ENCODE measurements at places on chromosomes 3 and 15. TPM values are rescaled to one million over a fixed set of nuclear protein-coding genes. Genes with fewer than 3 reads are reported as not detected.

DNA sequence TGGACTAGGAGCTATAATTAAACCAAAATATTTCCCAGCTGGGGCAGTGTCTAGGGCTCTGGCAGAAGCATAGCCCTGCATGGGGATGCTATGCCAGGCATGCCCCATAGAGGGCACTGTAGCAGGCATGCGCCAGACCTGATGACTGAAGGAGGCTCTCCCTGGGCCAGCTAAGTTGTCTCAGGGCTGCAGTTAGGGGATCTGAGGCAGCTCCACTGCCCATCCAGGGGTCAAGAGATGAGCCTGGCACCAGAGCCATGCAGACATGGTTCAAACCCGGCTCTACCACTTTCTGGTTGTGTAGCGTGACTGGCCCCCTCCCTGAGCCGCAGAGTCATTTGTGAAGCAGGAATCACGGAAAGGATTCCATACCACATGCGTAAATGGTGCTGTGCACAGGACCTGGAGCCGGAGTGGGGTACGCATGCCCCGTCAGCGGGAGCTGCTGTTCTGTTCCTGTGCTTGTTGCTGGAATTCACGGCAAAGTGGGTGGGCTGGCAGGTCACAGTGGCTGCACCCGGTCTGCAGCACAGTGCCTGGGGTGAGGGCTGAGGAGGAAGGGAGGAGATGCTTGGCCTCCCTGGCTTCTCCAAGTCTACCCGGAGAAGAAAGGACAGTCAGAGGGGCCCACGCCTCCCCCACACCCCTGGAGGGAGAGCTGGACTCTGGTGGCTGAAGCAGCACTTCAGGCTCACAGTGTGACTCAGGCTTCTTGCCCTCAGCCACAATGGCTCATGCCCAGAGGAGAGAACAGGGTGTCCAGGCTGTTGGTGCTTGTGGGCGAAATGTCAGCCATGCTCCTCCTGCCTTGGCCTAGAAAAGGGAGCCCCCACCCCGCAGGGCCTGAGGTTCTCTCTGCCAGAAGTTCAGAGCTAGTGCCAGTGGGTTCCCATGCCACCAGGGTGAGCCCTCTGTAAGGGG lies 43.1 kb downstream of the DNASE1L3 start:
- DNase-seq, result peak; percentile 87

DNA sequence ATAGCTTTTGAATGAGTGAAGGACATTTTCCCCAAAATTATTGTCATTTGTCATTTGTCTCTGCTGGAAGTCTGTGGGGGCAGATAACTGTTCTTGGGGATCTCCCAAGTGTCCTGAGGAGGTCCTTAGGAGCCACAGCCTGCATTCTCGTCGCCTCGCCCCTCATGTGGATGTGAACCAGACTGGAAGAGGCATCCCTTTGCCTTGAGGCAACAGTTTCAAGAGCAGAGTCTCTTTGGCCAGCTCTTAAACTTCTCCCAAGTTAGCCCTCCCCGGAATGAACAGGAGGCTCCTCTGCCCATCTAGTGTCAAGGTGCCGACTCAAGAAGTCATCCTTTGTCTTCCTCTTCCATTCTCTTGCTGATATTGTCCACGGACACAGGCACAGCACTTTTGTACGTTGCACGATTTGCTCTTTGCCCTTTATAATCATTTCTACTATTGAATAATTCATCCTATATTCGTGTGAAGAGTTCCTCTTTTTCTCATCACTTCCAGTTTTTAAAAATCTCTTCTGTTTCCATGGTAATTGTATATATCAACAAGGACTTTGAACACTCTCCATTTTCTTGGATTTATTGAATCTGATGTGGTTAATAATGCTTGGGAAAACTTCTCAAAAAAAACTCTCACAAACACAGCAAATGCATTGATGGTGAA lies 40.8 kb upstream of the CD47 start:
- no peak for DNase-seq

GRCh38 chr3:177131927-177132636 lies 65.2 kb downstream of the TBL1XR1 start:
- no peak for DNase-seq

DNA sequence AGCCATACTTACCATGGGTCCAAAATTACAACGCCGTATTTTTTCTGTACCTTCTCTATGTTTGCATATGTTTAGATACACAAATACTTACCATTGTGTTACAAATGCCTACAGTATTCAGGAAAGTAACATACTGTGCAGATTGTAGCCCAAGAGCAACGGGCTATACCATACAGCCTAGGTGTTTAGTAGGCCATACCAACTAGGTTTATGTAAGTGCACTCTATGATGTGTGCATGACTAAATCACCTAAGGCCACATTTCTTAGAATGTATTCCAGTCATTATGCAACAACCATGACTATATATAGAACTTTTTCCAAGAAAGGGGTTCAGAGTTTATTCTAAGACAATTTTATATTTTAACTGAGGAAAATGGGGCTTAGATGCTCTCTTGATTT lies 411.7 kb downstream of the MAGI1 start:
- no peak for DNase-seq

GRCh38 chr3:111568911-111569310 lies 26.2 kb downstream of the ZBED2 start:
- DNase-seq, result no peak

GRCh38 chr3:31235062-31235700 lies 297.5 kb upstream of the STT3B start:
- no peak for DNase-seq

GRCh38 chr3:167729591-167729990 lies 5.1 kb downstream of the PDCD10 start:
- no peak for DNase-seq

DNA sequence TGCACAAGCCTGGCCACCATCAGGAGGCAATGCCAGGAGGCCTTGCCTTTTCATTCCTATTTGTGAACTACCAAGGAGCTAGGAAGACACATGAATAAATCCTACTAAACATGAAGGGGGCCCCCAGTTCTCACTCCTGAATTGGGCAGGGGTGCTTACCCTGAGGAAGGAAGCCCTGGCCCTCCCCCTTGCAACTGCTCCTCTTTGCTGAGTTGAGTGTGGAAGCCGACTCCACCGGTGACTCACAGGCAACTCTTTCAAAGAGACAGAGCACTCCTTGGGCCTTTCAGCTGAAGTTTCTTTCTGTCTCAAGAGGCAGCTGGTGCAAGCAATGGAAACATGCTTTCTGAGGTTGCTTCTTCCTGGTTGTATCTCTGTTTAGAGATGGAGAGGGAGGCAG lies 1.7 kb downstream of the GABRG3 start:
- DNase-seq, result no peak

DNA sequence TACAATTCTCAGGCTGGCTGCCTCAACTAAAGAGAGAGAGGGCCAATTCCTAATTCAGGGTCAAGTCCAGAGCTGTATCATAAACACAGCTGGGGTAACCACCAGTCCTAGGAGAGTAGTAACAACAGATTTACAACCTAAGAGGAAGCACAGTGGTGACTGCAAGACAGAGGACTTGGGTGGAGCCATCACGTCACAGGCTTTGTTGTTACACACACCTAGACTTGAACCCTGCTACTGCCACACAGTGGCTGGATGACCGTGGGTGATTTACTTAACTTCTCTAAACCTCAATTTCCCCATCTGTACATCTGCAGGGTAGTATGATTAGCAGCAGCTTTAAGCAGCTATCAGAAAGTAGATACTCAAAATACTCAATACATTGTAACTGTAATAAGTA lies 78.6 kb downstream of the MYLK start:
- DNase-seq, result no peak

- no peak for DNase-seq
Measured at GRCh38 chr15:66798426-66799061, 96.5 kb downstream of the SMAD6 start.

- DNase-seq, result no peak
Measured at GRCh38 chr3:117563063-117563462, 853.5 kb downstream of the TUSC7 start.

- DNase-seq, result no peak
Measured at GRCh38 chr3:74751775-74752174, 137.3 kb upstream of the CNTN3 start.

DNA sequence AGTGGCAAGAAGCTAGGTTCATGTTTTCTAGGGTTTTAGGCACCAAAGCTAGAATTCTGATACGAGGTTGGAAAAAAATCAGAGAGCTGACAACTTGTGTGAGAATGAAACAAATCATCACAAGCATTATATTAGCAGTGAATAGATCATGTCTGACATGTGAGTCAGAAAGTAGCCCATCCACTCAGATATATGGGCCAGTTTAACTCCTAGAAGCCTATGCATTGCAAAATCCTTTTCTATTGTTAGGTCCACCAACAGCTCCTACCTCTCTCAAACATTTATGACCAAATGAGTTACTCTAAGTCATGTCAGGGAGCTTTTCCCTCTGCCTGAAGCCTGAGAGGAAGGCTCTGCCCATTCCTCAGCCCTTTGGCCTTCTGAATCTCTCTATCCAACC lies 44.0 kb downstream of the KBTBD12 start:
- no peak for DNase-seq

- no peak for DNase-seq
Measured at GRCh38 chr3:114418724-114419543, 125.1 kb downstream of the TIGIT start.

DNA sequence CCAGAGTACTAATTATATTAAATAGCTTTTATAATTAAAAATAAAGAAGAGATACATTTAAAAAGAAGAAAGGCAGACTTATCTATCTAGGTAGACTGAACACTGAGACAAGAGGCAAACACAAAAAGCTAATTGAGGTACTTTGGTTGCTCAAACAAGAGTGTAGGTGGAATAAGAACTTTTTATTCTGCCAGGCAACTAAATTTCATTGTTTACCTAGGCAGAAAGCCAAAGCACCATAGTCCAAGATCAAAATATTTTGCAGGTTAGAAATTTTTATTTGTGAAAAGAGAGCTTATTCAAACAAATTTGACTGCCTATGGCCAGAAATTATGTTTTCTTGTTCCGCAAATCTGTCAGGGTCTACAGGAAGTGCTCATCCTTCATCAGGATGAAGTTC lies 499.6 kb upstream of the GBE1 start:
- DNase-seq, result no peak

- DNase-seq, result no peak
Measured at GRCh38 chr3:97917813-97918536, 54.3 kb downstream of the RIOX2 start.

DNA sequence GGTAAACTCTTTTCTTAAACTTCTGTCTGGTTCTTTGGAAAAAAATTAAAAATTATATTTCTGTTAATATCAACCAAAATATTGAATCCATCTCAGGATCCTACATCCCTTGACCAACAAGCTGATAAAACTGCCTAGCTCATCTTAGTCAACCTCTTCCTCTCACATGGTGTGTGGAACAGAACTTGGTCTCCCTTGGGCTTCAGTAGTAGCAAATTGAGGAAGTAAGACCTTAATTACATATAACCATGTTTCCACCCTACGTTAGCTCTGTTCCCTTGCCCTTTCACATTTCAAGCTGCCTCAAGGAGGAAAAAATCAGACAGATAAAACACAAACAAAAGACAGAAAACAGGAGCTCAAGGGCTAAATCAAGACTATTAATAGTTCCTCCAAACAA lies 116.4 kb downstream of the GREM1 start:
- no peak for DNase-seq

DNA sequence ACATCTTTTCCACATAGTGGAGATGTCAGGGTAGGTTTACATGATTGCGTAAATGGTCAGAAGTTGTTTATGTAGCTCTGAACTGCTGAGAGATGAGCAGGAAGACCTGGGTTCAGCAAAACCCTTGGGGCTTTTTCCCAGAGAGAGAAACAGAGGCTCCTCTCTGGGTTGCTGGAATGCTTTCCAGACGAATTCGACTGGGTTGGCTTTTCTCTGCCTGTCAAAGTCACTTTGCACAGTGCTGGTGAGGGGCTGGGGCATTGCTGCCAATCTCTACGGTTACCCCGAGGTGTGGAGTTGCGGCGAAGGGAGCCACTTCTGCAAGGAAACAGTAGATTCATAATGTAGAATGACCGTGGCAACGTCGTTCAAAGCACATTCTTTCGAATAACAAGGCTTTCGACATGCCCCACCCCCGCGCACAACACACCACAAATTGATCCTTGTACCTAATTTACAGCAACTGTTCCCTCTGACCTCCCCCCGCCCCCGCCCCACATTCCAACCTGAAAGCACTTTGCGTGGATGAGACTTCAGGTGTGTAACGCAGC lies 950 bp upstream of the CNTN4 start:
- peak; percentile 65 for DNase-seq

GRCh38 chr15:75620841-75621391 lies 4.6 kb downstream of the SNUPN start:
- peak; percentile 65 for DNase-seq

DNA sequence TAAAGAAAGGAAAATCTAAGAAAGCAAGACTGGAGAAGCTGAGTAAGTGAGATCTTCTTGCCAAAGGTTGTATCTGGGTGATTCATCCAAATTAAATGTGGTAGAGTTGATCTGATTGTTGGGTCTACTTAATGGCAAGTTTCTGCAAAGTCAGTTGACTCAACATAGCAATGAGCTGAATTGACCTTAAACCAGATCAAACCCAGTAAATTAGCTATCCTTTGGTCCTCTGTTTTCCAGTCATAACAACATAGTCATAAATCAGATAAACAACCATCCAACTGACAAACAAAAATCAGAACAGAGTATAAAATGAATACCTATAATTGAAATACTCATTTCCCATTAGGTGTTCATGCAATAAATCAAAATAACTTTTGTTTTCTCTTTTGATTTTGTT lies 142.6 kb upstream of the CFAP20DC start:
- no peak for DNase-seq

DNA sequence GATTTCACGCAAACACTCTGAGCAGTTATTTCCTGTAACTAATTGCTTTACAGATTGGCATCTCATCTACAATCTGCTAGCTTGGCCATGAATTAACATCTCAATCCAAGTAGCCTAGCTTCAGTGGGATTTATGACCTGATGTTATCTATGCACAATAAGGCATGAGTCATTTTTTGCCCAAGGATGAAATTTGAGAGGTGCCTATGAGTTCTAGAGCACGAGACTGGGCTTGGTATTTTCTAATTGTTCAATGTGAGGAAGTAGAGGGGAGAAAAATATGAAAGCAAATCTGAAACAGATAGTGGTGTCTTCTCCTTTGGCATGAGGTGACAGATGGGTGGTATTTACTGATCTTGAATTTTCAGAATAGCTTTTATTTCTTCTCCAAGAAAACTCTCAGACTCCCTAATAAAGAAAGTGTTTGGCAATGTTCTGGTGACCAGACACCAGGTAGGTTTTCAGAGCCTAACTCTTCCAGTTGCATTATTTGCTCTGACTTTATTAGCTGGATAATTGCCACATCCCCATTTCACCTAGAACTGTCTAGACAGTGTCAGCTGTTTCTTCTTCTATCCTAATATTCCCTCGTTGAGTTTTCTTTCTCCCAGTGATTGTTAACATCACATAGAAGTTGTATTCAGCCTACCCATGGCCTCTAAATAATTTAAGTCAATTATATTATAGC lies 301.0 kb upstream of the UMPS start:
- no peak for DNase-seq

- DNase-seq, result no peak
Measured at GRCh38 chr3:59764171-59764570, 714.3 kb upstream of the CFAP20DC start.

The CAND2 gene
- total RNA-seq, result 14.4 TPM

The ZXDC gene
- 74.4 TPM for total RNA-seq

The GNAT1 gene
- 4.7 TPM for total RNA-seq

The WHAMM gene
- 18.8 TPM for total RNA-seq

The LARP6 gene
- total RNA-seq, result 18.7 TPM

The COL6A5 gene
- total RNA-seq, result not detected

The WDR93 gene
- not detected for total RNA-seq

The LMLN gene
- total RNA-seq, result 0.32 TPM

The ZPLD1 gene
- total RNA-seq, result not detected

The IL17RE gene
- 21.7 TPM for total RNA-seq

The ACP3 gene
- total RNA-seq, result 0.43 TPM

The PRSS50 gene
- total RNA-seq, result not detected

The DGKG gene
- 11.1 TPM for total RNA-seq

The LRRC31 gene
- not detected for total RNA-seq

The NUP210 gene
- 11.0 TPM for total RNA-seq

All from ascending aorta (tissue), 2 donors.